ENCODE measurements at places on chromosomes 5 and 9. TPM values are rescaled to one million over a fixed set of nuclear protein-coding genes. Genes with fewer than 3 reads are reported as not detected.

The SLC34A3 gene
- 36.9 TPM for polyA plus RNA-seq

The COL27A1 gene
- 117 TPM for polyA plus RNA-seq

The ANKRD31 gene
- 0.21 TPM for polyA plus RNA-seq

The C5orf52 gene
- polyA plus RNA-seq, result 0.87 TPM

The RALGPS1 gene
- 58.8 TPM for polyA plus RNA-seq

The RGS14 gene
- polyA plus RNA-seq, result 20.0 TPM

The REEP2 gene
- polyA plus RNA-seq, result 38.6 TPM

The SEMA5A gene
- 11.9 TPM for polyA plus RNA-seq

DNA sequence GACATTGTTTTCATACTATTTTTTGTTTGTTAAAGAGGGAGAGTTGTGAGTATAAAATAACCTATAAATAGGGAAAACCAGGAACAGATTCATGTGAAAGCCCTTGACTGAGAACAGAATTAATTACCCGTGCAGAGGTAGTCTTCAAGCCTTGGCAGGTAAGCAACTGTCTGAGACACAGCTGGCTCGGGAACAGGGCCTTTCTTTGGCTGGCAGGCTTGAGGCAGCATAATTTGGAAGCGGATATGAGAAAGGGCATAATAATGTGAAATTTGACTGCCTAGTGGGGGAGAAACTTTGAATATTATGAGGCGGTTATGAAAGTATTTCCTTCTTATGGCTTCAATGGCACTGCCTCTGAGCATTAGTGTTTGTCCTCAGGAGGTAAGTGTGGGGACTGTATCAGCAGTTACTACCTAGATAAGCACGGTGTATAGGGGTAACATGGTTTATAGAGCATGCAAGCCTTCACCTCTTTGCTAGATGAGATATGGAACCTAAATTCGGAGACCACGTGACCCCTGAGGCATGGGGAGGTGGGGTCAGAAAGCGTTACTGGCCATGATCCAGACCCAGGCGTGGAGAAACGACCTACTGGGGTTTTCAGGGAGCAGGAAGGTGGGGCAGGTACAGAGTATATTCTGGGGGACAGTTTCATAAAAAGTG is 210.2 kb upstream of the GAS1 start:
- no peak for DNase-seq

DNA sequence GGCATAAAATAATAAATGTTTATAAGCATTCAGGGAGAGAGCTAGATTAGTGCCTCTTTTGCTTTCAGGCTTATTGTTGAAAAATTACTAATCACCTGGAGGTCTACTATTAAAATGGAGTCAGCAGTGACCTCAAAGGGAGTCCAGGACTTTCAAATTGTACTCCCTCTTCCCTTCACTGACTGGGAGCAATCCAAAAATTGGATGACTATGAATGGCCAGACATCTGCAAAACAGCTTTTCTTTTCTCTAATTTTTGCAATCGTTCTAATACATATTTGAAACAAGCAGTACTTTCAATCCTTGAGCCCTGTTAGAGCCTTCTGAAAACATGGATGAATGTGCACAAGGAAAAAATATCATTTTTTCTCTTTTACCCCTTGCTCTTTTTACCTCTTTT is 461.8 kb downstream of the TMEM232 start:
- DNase-seq, result no peak

DNA sequence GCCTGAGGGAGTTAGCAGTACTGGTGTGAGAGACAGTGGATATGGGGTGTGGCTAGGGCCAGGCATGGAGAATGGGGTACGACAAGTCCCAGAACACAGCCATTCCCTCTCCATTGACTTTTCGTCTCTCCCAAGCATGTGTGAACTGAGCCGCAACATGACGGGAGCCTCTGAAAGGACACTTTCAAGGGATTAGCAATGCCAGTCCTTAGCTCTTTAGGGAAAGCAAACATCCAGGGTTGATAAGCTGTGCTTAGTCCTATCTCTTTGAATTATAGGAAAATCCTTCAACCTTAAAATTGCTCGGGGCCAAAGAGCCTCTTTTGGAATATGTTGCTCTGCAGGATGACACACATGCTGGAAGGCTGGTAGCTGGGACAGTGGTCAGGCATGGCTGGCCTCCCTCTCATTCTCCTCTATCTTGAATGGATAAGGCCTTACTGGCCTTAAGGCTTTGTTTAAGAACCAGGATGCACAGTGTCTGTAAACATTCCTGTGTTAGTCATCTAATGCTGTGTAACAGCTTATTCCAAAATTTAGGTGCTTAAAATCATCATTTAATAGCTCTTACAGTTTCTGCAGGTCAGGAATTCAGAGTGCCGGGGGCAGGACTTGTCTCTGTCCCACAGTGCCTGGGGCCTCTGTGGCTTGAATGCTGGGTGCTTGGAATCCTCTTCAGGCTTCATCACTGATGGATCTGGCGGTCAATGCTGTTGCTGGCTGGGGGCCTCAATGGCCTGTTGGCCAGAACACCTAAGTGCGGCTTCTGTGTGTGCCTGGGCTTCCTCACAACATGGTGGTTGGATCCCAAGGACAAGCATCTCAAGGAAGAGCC is 95.3 kb downstream of the PTTG1 start:
- DNase-seq, result no peak

GRCh38 chr5:62569470-62569869 is 9.1 kb upstream of the LRRC70 start:
- no peak for DNase-seq

GRCh38 chr9:75108571-75108970 is 20.3 kb downstream of the OSTF1 start:
- DNase-seq, result no peak

DNA sequence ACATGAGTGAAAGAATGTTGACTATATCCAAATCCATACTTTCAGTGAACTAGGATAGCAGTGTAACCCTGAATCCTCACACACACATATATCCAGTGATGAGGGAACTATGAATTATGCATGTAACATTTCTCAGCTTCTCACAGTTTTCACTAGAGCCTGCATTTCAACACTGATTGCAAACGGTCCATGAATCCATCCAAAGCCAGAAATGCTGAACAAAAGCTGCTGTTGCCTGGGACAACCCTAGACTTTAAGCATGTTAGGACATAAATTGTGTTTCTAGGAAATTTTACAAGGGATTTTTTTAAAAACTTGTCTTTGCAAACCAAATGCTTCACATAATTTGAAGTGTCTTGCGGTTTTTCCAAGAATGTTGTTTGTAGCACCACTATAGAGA is 2010.0 kb upstream of the WWC1 start:
- DNase-seq, result no peak

Measured in large intestine (tissue), 12 donors.